ENCODE measurements at places on chromosomes 13 and 19.

- no peak for DNase-seq
Measured at GRCh38 chr13:48318821-48319511, 15.4 kb downstream of the RB1 start.

DNA sequence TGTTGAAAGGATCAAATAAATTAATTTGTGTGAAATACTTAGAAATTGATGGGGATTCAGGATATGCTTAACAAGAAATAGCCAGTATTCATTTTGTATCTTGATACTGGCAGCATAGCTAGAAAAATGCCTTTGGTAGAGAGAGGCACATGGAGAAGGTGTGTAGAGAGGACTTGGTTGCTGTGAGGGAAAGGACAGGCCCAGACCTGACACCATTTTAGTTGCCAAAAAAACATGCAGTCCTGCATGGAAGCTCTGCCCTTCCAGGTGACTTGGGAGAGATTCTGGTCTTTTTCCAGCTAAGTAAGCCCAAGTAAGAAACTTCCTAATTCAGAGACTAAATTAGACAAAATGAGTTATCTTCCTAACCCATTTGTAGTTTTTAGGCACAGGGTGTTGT lies 335.0 kb downstream of the RFC3 start:
- DNase-seq: no peak

- DNase-seq: no peak
Measured at GRCh38 chr13:79647533-79647932, 166.6 kb downstream of the NDFIP2 start.

DNA sequence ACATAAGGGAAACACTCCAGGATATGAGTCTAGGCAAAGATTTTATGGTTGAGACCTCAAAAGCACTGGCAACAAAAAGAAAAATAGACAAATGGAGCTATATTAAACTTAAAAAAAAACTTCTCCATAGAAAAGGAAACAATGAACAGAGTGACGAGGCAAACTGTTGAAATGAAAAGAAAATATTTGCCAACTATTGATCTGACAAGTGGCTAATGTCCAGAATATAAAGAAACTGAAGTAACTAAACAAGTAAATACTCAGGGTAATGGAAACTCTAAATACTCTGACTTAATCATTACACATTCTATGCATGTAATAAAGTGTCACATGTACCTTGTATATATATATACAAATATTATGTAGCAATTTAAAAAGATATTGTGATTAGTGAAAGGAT lies 562.5 kb downstream of the GPC5 start:
- no peak for DNase-seq

DNA sequence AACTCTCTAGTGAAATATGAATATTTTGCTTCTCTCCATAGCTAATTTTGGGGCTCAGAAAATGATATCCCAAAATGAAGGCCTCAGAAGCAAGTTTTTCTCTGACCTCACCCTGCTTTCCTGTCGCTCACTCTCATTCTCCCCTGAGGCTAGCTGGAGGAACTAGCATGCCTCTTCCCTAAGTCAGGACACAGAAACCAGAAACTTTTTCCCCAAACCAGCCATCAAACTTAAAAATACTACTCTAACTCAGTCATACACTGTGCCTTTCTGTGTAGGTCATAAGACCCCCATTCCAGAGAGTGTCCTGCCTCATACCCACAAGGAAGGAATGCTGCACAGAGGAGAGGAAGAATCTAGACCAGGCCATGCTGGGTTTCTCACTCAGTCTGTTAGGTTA lies 329.6 kb downstream of the PCDH20 start:
- DNase-seq: no peak

GRCh38 chr13:45048890-45049407 lies 59.6 kb downstream of the GPALPP1 start:
- no peak for DNase-seq

DNA sequence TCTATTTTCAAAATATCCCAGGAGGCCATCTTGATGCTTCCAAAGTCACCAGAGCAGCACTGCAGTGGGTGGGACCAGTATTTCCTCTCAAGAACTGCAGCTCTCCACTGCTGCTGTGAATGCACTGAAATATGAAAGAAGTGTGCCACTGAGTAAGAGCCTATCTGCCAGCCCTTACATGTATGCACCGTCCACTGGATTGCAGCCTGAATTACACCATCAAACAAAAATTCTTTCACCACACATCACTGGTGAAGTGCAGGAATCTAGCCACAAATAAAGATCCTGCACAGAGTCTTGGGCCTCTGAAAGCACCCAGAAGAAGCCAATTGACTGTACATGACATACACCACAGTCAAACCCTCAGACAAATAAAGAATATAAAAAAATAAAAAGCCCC lies 249.0 kb downstream of the LHFPL6 start:
- peak; percentile 85 for DNase-seq

- no peak for DNase-seq
Measured at GRCh38 chr19:2274185-2274711, 7.7 kb downstream of the PEAK3 start.

DNA sequence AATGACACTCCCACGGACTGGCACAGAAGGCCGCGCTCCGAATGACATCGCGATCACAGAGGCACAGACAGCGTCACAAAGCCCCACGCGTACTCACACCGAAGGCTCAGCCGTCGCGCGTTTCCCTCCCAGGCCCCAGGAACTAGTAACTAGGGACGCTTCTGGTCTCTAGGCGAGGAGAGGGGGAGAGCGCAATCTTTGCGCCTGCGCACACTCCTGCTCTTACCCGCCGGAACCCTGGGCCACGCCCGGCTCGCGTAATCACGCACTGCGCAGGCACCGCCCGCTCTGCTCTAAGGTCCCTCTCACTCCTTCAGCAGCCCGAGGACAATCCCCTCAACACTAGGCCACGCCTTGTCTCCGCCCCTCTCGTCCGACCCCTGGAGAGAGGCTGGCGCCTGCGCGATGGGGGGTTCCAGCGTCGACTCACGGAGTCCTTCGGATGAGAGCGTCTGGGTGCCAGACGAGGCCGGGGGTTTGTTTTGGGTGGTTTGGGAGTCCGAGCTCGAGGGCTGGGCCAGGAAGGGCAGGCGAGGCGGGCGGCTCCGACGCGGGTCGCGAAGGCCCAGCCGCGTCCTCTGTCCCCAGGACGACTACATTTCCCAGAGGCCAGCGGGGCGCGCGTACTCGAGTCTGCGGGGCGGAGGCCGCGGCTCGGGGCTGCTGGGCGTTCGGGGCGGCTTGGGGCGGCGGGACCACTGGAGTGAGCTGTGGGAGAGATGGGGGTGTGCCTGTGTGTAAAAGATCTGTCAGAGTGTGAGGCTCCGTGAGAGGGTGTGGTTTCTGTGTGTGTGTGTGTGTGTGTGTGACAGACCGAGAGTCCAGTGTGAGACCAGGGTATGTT lies at the start of gene ZNF471:
Gene ZNF471, plus strand, starts transcription at position 410 of the 844 bp plus-strand sequence. CDS start 3,717 bp downstream, outside the sequence.
- DNase-seq: peak; percentile 99

- DNase-seq: no peak
Measured at GRCh38 chr13:98632961-98633360, 56.1 kb upstream of the STK24 start.

GRCh38 chr19:40174092-40174491 lies 17.1 kb upstream of the MAP3K10 start:
- no peak for DNase-seq

GRCh38 chr19:13979686-13980085 lies 26.4 kb downstream of the RFX1 start:
- no peak for DNase-seq

DNA sequence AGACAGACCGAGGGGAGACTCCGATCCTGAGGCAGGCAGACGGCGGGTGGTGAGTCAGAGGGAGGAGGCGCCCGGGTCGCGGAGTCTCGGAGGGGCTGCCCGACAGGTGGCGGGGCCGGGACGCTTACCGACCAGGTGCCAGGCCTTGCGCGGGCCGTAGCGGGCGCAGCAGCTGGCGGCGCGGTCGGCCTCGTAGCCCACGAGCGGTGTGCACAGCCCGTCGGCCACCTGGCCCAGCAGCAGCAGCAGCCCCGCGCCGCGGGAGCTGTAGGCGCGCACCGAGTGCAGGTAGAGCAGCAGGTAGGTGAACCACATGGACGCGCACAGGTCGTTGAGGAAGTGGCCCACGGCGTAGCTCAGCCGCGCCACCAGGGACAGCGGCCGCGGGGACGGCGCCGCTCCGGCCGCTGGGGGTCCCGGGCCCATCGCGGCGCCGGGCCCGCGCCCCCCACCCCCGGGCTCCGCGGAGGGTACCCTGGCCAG lies 367 bp downstream of the MFSD12 start:
- no peak for DNase-seq

GRCh38 chr19:56566904-56567273 lies 379 bp upstream of the ZNF470 start:
- peak; percentile 44 for DNase-seq

DNA sequence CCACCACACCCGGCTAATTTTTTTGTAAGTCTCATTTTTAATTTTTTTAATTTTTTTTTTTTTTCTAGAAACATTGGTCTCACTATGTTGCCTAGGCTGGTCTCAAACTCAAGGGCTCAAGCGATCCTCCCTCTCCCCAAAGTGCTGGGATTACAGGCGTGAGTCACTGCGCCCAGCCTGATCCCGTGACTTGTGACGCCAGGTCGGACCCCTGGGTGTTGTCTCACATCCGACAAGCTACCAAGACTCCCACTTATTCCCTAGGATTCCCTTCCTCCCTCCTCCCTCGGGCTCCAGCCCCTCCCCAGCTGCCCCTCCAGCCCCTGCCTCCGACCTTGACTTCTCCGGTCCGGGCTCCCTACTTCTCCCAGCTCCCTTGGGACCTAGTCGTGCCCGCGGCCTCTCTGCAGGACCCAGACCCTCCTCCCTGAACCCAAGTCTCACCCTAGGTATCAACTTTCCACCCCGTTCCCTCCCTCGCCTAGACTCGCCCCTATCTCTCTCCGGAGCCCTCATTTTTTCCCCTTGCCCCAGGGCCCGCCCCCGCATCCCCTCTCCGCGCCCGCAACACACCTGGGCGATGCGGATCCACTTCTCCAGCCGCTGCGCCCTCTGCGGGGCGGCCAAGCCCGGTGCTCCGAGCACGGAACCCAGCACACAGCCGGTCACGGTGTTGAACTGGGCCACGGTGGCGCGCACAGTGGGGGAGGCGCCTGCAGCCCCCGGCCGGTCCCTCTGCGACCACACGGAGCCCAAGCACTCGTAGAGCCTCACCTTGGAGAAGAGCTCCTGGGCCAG lies 13.1 kb downstream of the RGL3 start:
- DNase-seq: no peak

- no peak for DNase-seq
Measured at GRCh38 chr19:16541526-16542044, 652 bp downstream of the CHERP start.

DNA sequence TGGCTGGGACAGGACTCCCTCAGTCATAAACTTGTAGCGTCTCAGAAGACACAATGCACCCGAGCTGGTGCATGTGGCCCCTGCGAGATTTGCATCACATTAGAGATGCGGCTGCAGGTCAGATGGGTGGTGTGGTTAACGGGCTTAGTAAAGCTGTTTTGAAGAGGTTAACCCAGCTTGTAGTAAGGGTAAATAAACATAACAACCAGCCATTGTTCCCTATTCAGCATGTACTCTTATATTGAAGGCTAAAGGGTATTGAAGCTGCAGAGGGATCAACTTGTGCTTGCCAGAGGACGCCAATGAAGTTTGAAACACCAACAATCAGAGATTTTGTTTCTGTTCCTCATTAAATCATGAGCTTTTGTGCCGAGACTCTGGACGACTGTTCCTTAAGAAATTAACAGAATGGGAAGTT lies 79.4 kb downstream of the ZIC5 start:
- DNase-seq: no peak

GRCh38 chr19:19103167-19103566 lies 35.1 kb downstream of the TMEM161A start:
- no peak for DNase-seq

- peak; percentile 85 for DNase-seq
Measured at GRCh38 chr19:7415163-7415856, 66.6 kb downstream of the ARHGEF18 start.

- DNase-seq: no peak
Measured at GRCh38 chr13:80033951-80034350, 307.0 kb downstream of the SPRY2 start.

DNA sequence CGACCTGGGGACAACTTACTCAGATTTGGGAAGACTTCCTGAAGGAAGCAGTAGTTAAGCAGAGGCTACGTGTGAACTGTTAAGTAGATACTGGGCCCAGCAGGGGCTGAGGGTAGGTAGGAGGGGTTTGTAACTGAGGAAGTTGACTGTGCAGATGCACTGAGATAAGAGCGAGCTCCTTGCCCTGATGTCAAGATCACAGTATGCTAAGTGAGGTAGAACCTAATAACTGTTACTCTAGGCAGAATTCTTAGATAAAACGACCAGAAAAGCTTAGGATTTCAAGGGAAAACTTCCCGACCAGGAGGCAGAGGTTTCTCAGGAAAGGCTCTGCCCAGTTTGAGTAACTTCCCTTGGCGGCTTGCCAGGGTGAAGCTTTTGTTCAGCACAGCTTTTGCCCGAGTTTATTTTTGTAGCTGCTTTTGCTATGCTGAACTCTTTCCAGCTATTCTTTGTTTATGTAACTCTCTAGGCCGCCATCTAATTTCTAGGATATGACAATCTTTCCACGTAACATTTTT lies 632.1 kb downstream of the DIAPH3 start:
- peak; percentile 96 for DNase-seq

DNA sequence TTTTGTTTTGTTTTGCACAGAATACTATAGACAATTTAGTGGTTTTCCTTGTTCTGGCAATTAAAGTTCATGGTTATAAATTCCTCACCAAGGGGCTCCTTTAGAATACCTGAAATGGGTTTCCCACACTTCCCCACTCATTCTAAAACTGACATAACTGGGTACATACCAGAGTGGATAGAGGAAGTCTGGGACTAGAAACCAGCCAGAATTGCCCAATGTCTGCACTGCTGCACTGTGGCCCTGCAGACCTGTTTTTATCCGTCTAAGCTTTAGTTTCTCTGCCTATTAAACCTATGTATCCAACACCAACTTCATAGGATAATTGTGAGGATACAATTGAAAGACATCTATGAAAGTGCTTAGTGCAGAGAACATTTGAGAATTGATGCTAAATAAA lies 498.6 kb downstream of the KCTD12 start:
- no peak for DNase-seq

GRCh38 chr13:70523622-70524021 lies 415.4 kb upstream of the KLHL1 start:
- DNase-seq: peak; percentile 9

GRCh38 chr13:77009011-77009410 lies 17.1 kb downstream of the CLN5 start:
- peak; percentile 23 for DNase-seq

GRCh38 chr13:47853236-47853635 lies 147.8 kb downstream of the SUCLA2 start:
- DNase-seq: peak; percentile 53

GRCh38 chr13:26558987-26559386 lies 1.5 kb downstream of the WASF3 start:
- DNase-seq: no peak

GRCh38 chr13:72507416-72508199 lies 219.8 kb downstream of the MZT1 start:
- DNase-seq: peak; percentile 10

DNA sequence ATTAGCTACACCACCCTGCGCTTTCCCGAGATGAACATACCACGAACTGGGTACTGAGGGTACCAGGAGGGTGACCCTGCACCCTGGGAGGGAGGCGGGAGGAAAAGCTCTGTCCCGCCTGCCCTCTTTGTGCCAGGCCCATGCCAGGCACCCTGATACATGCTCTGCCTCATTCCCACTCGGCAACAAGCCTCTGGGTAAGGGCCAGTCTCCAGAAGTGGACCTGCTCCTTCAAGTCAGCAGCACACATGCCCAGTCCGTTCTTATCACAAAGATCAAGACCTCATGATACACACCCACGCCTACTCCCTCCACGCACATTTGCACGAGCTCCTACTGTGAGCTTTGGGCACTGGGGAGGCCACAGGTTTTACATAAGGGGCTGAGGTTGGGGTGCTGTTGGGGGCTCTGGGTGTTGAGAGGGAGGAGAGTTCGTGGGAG lies 2.0 kb upstream of the FFAR1 start:
- DNase-seq: no peak

GRCh38 chr13:33480561-33480960 lies 195.0 kb upstream of the STARD13 start:
- DNase-seq: peak; percentile 36
